ENCODE measurements at places on chromosomes 12 and 14. TPM values are rescaled to one million over a fixed set of nuclear protein-coding genes. Genes with fewer than 3 reads are reported as not detected.

The CLBA1 gene
- total RNA-seq = 15.0 TPM

The SERPINA12 gene
- total RNA-seq = not detected

The PRB2 gene
- not detected for total RNA-seq

The RNFT2 gene
- total RNA-seq = 1.9 TPM

The NINJ2 gene
- total RNA-seq = 5.8 TPM

The ITGB7 gene
- total RNA-seq = 2.3 TPM

The FAR2 gene
- 10.6 TPM for total RNA-seq

The SERPINA5 gene
- total RNA-seq = 4.3 TPM

The NANOG gene
- total RNA-seq = 0.23 TPM

The PTHLH gene
- 0.46 TPM for total RNA-seq

The KRT6C gene
- total RNA-seq = not detected

DNA sequence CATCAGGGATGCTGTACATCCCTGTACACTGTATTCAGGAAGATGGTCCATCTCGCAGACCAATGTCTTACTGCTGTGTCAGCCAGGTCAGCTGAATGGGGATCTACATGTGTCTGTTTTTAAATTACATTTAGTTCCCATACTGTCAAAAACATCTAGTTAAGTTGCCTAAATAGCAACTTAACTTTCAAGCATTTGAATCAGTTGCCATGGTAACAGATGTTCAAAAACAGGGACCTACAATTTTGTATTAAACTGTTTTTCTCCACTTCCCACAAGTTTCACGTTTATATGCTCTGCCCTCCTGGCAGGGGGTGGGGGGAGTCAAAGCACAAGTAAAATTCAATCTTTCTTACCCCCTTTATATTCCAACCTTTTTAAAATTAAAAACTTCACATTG is 38.3 kb downstream of the C12orf42 start:
- no peak for DNase-seq

- no peak for DNase-seq
These were observed 24.3 kb upstream of the GLIPR1L2 start for GRCh38 chr12:75366629-75367028.

- no peak for DNase-seq
These were observed 183.6 kb downstream of the CRADD start for GRCh38 chr12:93860668-93861373.

GRCh38 chr12:24560831-24561271 is 388.1 kb downstream of the BCAT1 start:
- DNase-seq = peak; percentile 64

GRCh38 chr14:67934862-67935261 is 115.3 kb downstream of the RAD51B start:
- no peak for DNase-seq

DNA sequence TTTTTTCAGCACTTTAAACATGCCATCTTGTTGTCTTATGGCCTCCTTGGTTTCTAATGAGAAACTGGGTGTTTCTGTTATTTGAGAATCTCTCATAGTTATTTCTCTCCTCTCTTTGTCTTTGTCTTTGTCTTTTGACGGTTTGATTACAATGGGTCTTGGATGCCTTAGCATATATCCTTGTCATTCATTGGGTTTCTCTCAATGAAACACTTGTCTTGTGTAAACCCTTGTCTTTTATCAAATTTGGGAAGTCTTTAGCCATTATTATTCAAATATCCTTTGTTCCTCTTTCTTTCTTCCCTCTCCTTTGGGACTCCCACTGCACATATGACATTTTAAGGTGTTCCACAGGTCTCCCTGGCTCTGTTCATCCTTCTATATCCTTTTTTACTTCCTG is 373.5 kb upstream of the TBX3 start:
- no peak for DNase-seq

DNA sequence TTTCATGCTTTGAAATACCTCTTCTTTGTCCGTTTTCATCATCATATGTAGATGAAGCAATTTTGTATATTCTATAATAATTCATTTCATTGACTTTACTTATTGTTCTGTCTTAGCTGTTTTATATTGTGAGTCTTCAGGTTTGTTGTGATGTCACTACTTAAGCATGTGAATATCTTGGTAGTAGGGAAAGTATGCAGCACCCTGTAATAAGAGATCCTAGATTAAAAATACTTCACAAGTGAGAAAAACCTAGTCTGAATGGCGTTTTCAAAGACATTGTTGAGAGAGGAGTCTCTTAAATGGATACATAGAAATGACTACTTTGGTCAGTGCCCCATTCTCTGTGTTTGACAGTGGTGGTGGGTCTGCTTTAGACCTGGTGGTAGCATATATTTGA is 61.4 kb downstream of the SLC16A7 start:
- no peak for DNase-seq

DNA sequence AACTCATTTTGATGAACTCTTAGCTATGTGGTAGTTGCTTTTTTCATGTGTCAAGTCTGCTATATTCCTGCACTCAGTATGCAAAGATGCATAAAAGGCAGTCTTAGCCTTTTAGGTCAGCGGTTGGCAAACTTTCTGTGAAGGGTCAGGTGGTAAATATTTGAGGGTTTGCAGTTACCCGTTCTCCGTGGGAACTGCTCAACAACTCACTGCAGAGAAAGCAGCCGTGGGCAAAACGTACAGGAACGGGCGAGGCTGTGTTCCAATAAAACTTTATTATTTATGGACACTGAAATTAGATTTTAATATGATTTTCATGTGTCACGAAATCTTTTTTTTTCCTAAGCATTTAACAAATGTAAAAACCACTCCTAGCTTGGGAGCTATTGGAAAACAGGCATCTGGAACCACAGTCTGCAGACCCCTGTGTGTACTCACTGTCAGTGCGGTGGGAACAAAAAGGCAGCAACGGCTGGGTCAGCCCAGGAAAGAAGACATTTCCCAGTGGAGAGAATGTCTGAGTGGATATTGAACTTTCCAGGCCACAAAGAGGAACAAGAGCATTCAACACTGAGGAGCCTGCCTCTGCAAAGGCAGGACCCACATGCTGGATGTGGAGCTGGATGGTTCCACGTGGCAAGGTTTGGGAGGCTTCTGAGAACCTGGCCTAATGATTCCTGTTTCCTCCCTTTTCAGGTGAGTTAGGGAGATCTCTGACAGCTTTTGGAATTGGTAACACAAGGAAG is 3.5 kb upstream of the ACACB start:
- no peak for DNase-seq

DNA sequence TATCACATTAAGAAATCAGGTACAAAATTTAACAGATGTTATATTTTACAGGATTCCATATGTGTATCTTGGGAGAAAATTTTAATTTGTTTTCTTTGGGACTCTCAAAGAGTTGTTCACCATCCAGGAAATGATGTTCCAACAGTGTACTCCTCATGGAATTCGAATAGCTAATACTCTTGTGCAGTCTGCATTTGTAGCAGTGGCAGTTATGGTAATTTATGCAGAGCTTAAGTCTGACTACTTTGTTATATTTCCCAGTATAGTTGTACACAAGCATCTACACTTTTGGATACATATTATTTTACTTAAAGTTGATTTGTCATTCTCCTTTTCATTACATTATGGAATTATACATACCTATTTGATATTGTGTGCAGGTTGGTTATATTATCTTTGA is 436.7 kb upstream of the FBXO33 start:
- no peak for DNase-seq

- DNase-seq = no peak
These were observed 23.7 kb downstream of the YLPM1 start for GRCh38 chr14:74786796-74787315.

- DNase-seq = no peak
These were observed 28.4 kb downstream of the NOC4L start for GRCh38 chr12:132172619-132173018.

DNA sequence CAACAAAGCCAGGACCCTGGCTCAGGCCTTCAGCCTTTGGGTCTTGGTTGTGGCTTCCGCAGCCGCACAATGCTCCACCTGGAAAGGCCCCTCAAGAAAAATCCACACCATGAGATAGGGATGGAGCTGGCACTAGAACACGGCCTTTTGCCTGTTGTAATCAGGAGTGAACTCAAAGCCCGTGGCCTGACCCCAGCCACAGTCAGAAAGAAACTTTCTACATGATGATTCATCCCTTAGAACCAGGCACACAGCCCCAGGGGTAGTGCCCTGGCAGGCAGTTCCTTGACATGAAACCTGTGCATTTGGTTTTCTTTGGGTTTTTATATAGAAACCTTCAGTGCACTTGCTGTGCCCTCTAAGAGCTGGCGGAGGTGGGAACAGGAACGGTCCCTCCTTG is 5.1 kb downstream of the CLMN start:
- DNase-seq = no peak

GRCh38 chr12:109757671-109758265 is 44.1 kb downstream of the FAM222A start:
- DNase-seq = no peak

- no peak for DNase-seq
These were observed 22.3 kb downstream of the LGR5 start for GRCh38 chr12:71461787-71462328.

DNA sequence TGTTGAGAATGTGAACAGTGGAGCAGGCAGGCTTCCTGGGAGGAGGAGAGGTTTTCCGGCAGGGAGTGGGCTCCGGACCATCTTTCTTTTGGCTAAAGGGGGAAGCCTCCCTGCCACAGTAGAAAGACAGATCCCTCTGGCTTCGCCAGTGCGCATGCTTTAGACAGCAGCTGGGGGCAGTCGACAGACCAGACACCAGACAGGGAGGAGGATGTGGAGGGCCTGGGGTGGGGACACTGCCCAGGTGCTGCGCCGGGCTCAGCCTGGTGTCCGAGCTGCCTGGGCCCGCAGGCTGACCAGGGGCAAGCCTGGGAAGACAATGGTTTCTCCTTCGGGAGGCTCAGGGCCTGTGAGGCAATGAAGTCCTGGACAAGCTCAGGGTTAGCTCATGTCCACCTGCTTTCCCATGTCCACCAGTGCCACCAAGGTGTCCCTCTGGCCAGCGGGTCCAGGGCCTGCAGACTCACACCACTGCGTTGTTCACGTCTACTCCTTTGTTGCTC is 67.3 kb downstream of the PRIMA1 start:
- no peak for DNase-seq

- no peak for DNase-seq
These were observed 19.7 kb upstream of the NUDT4 start for GRCh38 chr12:93358058-93358457.

DNA sequence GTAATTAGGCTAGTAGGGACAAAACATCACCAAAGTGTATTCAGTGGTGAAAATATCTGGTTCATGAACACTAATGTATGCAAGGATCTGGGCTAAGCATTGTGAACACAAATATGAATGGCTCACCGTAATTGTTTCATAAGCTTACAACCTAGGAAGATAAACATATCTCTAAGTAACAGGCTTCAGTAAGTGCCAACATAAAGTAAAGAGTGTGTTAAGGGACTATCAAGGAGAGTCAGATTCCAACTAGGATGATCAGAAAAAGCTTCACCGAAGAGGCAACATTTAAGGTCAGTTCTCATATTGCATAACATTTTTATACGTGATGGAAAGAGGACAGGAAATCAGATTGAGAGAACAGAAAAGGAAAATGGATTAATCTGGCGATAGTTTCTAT is 29.4 kb downstream of the ABCC9 start:
- no peak for DNase-seq

All from lung (tissue), 17 donors.